Activated CD4-positive, alpha-beta T cell treated with anti-CD3 and anti-CD28 coated beads, Interleukin-2, amount 10 ng/mL, durations not matched to agents 7 days and 5 days (primary cell): ENCODE measurements at places on chromosomes 6 and 20. TPM values are rescaled to one million over a fixed set of nuclear protein-coding genes. Genes with fewer than 3 reads are reported as not detected.

- no peak overlapping the region for H3K4me3 ChIP-seq
- no peak for DNase-seq
- peaks cover 2% of the 10 kb centered on the region for H3K27me3 ChIP-seq
- no peaks in the 10 kb centered on the region for H3K4me1 ChIP-seq
Measured at GRCh38 chr6:3530515-3530914, 73.7 kb upstream of the SLC22A23 start.

DNA sequence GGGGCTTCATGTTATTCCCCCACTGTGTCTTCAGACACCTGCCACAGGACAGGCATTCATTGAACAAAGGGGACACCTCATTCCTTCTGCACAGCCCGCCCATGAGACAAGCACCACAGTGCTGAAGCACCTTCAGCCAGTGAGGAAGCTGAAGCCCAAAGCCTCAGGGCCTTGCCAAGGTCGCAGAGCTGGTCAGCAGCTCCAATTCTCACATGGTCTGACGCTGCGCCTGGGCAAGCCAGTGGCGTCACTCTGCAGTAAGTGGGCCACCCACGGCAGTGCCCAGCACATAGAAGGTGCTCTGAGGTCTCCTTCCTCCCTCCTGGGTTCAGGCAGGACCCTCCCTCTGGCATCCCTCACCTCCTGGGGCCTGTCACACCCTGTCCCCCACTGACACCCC lies 43.2 kb downstream of the GRM4 start:
- DNase-seq = no peak
- H3K27me3 ChIP-seq = no peaks in the 10 kb centered on the region

- no peak overlapping the region for H3K4me3 ChIP-seq
- no peaks in the 10 kb centered on the region for H3K27me3 ChIP-seq
- H3K4me1 ChIP-seq = no peaks in the 10 kb centered on the region
- DNase-seq = no peak
Measured at GRCh38 chr6:101444717-101445116, 51.2 kb downstream of the GRIK2 start.

GRCh38 chr20:24364482-24364881 lies 104.9 kb upstream of the SYNDIG1 start:
- no peaks in the 10 kb centered on the region for H3K4me1 ChIP-seq
- DNase-seq = no peak
- H3K36me3 ChIP-seq = peaks cover 3% of the 10 kb centered on the region

- no peaks in the 10 kb centered on the region for H3K36me3 ChIP-seq
- no peak overlapping the region for H3K4me3 ChIP-seq
Measured at GRCh38 chr6:74676906-74677305, 528.9 kb downstream of the COL12A1 start.

GRCh38 chr6:41373627-41373918 lies 38.2 kb downstream of the NCR2 start:
- peak overlapping the region; percentile 9 for H3K4me3 ChIP-seq
- peaks cover 85% of the 10 kb centered on the region for H3K27me3 ChIP-seq
- no peaks in the 10 kb centered on the region for H3K36me3 ChIP-seq
- peaks cover 26% of the 10 kb centered on the region for H3K4me1 ChIP-seq
- H3K27ac ChIP-seq = no peak overlapping the region

DNA sequence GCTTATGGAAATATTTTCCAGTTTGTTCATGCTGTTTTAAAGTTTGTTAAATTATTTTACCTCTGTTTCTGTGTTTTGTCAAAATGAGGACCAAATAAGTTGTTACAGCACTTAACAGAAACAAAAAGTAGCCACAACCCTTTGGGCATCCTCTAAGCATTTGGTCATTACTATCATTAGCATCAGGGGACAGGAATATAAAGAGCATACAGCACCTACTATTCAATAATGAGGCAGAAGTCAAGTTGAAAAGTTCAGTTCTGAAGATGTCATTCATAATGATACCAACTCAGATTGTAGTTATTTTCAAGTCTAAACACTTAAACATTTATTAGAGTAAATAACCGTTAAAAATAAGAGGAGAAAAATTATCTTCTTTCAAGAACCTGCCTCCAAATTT lies 862.3 kb upstream of the FLRT3 start:
- peaks cover 3% of the 10 kb centered on the region for H3K4me1 ChIP-seq
- no peaks in the 10 kb centered on the region for H3K36me3 ChIP-seq
- H3K27ac ChIP-seq = no peak overlapping the region
- no peak for DNase-seq

- H3K4me1 ChIP-seq = no peaks in the 10 kb centered on the region
- H3K4me3 ChIP-seq = no peak overlapping the region
- no peaks in the 10 kb centered on the region for H3K36me3 ChIP-seq
- H3K27ac ChIP-seq = no peak overlapping the region
Measured at GRCh38 chr20:11077226-11077625, 403.4 kb upstream of the JAG1 start.

DNA sequence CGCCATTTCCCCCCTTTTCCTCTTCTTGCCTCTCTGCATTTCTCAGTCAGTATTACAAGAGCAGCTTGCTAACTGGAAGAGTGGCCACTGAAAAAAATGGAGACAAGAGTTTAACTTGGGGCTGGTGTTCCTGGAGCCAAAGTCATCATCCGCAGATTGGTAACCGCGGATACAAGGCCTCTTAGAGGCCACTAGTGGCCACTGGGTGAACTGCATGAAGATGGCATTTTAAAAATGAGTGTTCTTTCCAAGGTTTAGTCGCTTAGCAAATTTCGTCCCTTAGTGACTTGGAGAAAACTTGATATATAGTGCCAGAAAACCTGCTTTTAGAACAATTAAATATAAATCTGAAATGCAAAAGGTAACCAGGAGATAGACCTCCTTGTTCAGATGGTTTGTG lies 4.8 kb downstream of the F13A1 start:
- peaks cover 41% of the 10 kb centered on the region for H3K27me3 ChIP-seq
- no peaks in the 10 kb centered on the region for H3K36me3 ChIP-seq
- no peak overlapping the region for H3K4me3 ChIP-seq
- DNase-seq = peak; percentile 26

- peaks cover 2% of the 10 kb centered on the region for H3K27me3 ChIP-seq
- no peak overlapping the region for H3K4me3 ChIP-seq
- no peak overlapping the region for H3K27ac ChIP-seq
- H3K4me1 ChIP-seq = no peaks in the 10 kb centered on the region
- DNase-seq = no peak
Measured at GRCh38 chr6:140915551-140915950, 1217.2 kb upstream of the GJE1 start.

Gene DCDC2
- not detected for total RNA-seq

Gene ARHGAP18
- total RNA-seq = 8.1 TPM

Gene HLA-DQB1
- 24.1 TPM for total RNA-seq

Gene C6orf52
- 1.9 TPM for total RNA-seq

Gene CFAP206
- not detected for total RNA-seq

Gene DIDO1
- total RNA-seq = 79.4 TPM

Gene DEFB113
- total RNA-seq = not detected
